Activated CD4-positive, alpha-beta T cell treated with anti-CD3 and anti-CD28 coated beads, Interleukin-2, amount 50 U/mL, for 24 hours (primary cell): ENCODE measurements at places on chromosomes 7 and 10.
A peak's percentile ranks its signal among the peaks of the same experiment; 100 is the strongest.

DNA sequence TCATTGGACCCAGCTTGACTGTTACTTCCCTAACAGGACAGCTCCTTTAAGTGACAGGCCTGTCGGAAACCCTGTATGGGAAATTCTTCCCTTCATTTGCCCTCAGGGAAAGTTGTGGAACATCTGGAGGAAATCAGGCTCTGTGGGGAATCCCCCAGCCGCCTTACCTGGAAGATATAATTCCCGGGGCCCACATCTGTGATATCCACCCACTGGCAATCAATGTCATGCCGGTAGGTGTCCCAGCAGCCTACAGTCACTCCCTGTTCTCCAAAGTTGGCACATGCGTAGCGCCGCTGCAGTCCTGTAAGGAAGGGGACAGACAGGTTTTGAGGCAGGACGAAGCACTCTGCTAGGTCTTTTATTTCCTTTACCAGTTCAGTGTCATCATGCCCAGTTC is 16.6 kb downstream of the LOXL4 start:
- DNase-seq: no peak

DNA sequence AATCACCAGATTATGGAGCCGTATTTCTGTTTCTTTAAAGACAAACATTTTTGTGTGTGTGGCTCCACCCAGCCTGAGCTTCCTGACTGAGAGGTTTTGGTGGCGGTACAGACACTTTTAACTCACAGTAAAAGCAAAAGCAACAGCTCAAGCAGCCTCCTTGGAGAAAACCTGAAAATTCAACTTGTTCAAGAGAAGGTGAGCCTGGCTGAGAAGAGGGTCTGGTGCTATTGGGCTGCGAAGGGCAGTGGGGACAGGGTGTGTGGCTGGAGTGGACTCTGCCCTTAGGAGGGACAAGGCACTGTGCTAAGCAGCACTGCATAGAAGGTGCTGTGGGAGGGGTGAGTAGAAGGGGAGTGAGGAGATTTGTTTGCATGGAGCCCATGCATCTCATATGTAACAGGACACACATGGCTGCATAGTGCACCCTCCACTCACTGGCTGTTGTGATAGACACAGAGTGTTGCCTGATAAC is at the start of gene GIMAP7:
TSS of gene GIMAP7 (plus strand) at position 125 of the 475 bp plus-strand sequence. CDS start 5,103 bp downstream, outside the sequence.
- peak; percentile 58 for DNase-seq

DNA sequence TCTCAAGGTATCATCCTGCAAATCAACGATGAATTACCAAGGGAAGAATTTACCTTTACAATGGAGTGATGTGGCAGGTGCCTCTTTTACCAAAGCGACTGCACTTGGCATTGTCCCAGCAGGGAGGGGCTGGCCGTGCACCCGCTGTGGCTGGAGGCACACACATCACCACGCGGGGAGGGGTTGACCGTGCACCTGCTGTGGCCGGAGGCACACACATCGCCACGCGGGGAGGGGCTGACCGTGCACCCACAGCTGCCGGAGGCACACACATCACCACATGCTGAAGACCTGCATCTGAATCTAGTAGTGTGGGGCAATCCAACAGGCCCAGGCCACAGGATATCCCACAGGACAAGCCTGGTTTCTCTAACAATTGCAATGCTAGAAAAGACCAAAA is 493.5 kb downstream of the DNAJB6 start:
- DNase-seq: no peak

DNA sequence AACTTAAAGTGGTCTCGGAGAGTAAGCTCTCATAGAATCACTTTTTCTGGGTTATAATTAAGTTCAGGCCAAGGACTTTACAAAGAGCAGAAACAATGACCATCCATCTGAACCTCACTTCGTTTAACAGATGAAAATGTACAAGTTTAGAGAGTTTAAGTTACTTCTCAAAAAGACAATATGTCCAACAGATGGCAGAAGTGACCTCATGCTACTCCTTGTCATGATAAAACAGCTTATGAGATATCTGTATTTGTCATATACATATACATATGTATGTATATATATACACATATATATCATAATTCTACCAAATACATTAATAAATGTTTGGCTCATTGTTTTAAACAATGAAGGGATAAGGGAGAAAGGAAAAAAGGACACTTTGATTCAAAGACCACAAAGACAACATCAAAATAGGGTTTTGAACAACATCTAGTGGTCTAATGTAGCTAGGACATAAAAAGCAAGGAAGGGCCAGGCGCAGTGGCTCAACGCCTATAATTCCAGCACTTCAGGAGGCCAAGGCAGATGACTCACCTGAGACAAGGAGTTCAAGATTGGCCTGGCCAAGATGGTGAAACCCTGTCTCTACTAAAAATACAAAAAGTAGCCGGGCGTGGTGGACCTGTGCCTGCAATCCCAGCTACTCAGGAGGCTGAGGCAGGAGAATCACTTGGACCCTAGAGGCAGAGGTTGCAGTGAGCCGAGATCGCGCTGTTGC is 17.8 kb downstream of the NAPEPLD start:
- DNase-seq: no peak

GRCh38 chr7:23334482-23335056 is 35.4 kb downstream of the MALSU1 start:
- DNase-seq: no peak

- no peak for DNase-seq
Measured at GRCh38 chr10:97182288-97182990, 3.3 kb downstream of the SLIT1 start.

DNA sequence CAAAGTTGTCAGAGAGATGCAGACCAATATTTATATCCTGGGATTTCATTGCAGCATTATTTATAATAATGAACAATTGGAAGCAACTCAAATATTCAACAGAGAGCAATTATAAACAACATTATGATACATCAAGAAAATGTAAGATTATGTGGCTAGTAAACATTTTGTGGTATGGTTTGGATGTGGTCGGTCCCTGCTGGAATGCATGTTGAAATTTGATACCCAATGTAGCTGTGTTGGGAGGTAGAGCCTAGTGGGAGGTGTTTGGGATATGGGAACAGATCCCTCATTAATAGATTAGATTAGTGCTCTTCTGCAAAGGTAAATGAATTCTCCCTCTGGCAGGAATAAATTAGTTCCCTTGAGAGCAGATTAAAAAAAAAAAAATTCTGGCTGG is 350.9 kb downstream of the ANKRD30A start:
- no peak for DNase-seq

DNA sequence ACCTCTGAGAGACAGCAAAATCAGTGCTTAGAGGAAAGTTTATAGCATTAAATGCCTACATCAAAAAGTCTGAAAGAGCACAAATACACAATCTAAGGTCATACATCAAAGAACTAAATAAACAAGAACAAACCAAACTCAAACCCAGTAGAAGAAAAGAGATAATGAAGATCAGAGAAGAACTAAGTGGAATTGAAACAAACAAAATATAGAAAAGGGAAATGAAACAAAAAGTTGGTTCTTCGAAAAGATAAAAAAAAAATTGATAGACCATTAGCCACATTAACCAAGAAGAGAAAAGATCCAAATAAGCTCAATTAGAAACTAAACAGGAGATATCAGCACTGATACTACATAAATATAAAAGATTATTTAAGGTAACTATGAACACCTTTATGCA is 280.0 kb upstream of the NRG3 start:
- DNase-seq: no peak

GRCh38 chr7:44326261-44327125 is 1.1 kb upstream of the CAMK2B start:
- DNase-seq: no peak

DNA sequence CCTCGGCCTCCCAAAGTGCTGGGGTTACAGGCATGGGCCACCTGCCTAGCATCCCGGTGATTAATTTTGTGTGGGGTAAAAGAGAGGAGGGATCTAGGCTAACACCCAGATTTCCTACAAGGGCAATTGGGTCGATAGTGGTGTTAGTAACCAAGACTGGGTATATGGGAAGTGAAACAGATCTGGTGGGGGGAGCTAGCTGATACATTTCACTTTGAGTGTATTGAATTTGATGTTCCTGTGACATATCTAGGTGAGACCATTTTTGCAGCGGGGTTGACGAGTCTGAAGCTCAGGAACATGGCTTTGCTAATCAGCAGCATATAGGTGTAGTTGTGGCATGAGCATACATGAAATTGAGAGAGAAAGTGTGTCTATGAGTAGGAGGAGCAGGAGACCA is 12.0 kb downstream of the CLCN1 start:
- DNase-seq: no peak

GRCh38 chr7:70756789-70757188 is 375.2 kb upstream of the GALNT17 start:
- DNase-seq: no peak

DNA sequence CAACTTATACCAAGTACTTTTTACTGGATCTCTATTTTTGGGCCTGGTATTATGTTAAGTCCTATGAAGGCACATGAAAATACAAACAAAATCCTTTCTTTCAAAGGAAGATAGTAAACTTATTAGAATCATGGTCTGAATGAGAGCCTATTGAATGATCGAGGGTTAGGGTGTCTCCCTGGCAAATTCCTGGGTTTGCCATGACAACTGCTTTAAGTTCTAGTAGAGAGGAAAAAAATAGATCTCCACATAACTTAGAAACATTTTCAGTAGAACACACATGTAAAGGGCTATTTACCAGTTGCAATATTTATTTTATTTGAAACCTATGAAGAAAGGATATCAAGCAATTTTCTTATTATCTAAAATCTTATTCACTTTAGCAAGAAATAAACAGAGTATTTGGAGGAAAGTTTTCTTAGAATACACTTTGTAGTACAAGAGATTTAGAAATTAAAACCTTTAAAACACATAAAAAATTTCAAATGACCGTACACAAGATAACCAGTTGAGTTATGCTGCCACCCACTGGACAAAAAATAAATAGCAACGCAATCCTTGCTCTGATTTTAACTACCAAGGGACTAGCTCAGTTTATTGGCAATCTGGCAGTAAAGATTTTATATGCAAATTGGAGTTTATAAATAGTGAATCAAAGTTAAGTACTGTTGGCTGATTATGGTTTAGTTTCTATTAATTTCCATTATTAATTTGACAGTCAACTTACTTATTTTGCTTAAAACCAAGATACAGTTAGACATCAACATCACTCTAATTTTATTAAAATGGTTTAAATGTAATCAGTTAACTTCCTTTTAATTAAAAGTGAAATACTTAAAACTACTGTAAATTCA is 33.9 kb downstream of the CACUL1 start:
- DNase-seq: peak; percentile 26

GRCh38 chr7:100642534-100642907 is 1.2 kb upstream of the TFR2 start:
- no peak for DNase-seq

- no peak for DNase-seq
Measured at GRCh38 chr7:156777364-156778069, 115.5 kb downstream of the LMBR1 start.

- no peak for DNase-seq
Measured at GRCh38 chr7:81111358-81111757, 192.5 kb upstream of the SEMA3C start.

DNA sequence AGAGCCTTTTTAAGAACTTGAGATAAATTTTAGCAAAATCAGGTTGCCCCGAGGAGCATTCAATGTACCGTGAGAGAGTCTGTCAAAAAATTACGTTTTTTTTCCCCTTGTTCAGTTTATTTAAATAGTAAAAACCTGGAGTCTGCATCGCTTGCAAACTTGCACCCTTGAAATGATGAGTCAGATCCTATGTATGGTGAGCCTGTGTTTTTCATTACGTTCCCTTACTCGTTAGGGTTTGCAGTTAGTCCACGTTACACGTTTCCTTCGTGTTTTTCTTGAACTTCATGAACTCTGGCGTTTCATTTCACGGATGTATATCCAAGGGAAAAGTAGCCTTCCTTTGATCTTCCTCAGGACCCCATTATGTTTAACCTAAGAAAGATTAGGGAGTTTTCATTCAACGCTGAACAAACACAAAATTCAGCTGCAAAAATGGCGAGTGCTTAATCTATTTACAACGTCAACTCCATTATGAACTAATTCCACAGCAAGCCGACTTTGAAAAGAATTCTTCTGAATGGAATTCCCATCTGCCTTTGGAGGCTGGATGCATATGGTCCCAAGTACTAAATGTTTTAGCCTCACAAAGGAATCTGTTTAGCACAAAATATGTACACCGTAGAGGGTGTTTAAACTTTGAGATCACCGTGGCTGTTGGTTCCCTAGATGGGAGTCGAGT is 182.4 kb downstream of the MYOF start:
- no peak for DNase-seq

DNA sequence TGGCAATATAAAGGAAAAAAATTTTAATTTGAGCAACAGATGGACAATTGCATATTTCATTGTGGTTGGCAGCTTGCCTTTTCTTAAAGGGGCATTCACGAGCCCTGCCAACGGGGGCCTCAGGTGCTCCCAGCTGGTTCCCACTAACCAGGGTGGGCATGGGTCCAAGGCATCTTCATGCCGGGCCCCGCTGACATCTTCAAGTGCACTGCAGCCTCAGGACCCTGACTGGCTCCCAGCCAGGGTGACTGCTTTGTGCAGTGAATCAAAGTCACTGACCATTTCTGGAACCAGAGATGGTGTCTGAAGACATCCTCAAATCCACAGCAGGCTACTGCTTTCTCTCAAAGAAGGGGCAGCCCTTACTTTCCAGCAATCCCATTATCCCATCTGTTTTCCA is 275.2 kb upstream of the MGMT start:
- no peak for DNase-seq

DNA sequence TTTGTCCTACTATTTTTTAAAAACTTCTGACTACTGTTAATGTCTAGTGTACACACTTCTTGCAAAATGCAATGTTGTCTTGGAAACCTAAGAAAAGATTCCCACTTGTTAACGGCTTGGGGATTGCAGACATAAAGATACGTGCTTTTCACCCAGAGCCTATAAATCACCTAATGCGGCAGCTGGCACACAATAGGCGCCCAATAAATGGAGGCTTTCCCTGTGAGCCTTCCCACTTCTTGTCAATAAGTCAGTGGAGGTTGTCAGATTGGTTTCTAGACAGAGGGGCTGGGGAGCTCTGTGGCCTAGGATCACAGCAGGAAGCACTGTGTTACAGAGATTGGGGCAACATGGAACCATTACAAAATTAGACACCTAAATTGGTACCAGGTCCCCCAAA is 74.7 kb downstream of the VSTM4 start:
- no peak for DNase-seq

- no peak for DNase-seq
Measured at GRCh38 chr10:23191764-23192711, at the start of gene PTF1A. PTF1A (plus strand) TSS chr10:23192312; CDS start chr10:23192531, 219 bp downstream.

DNA sequence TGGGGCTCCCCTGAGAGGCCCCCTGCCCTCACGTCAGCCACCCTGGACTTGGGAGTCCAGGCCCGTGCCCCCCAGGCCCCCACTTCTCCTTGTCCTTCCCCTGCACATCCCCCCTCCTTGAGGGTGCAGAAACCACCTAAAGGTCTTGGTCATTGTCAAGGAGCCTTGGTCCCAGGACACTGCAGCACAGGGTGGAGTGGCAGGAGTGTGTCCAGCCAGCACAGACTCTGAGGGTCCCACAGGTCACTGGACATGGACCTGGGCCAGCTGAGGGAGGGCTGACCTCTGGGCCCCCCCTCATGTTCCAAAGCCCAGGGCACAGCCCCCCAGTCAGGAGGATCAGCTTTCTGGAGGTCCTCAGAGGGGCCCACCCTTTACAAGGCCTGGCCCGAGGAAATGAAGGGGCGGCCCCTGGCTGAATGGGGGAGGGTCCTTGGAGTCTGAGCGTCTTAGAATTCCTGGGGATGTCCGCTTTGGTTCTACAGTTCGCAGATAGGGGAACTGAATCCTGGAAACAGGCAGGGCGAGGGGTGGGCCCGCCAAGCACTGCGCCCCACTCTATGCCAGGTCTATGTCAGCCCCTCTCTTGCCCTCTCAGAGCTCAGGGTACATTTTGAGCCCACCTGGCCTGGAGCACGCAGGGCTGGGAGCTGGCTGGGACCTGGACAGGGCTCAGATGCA is 54.0 kb downstream of the PWWP2B start:
- DNase-seq: no peak

GRCh38 chr7:101595246-101595645 is 33.9 kb downstream of the MYL10 start:
- DNase-seq: no peak
